ENCODE measurements at places on chromosomes 5 and 9.
A peak's percentile ranks its signal among the peaks of the same experiment; 100 is the strongest.

DNA sequence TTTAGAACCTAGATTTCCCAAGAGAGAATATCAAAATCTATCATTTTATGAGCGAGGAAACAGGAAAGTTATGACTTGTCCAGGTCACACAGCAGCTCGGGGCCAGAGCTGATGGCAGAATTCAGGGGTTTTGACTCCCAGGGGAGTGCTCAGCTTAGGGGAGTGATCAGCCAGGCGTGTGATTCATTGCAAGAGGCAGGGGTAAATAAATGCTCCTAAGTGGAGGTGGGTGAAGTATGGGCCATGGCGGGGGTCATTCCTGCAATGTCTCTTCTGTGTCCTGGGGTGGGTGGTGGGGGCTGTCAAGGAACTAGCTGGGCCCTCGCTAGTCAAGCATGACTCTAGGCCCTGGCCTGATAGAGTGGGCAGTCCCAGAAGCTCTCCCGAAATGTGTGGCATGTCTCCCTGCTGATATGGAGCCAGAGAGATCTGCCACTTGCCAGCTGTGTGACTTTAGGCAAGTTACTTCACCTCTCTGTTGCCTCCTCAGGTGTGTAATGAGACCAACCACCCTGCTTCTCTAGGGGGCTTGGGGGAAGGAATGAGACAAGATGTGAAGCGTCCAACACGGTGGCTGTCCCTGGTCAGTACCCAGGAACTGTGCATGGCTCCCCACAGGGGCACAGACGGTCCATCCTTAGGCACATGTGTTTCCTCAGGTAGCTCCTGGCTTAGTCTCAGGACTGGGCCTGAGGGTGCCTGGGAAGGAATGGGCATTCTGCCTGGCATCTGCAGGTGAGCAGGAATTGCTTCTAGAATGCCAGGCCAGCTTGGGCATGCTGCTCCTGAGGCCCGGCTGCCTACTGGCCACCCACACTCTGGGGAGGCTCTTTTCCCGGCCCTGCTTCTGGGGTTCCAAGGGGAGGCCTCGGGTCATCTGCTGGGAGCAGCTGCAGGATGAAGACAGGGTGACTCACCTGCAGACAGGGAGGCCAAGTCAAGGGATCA lies 36.5 kb upstream of the SH3PXD2B start:
- DNase-seq: no peak

DNA sequence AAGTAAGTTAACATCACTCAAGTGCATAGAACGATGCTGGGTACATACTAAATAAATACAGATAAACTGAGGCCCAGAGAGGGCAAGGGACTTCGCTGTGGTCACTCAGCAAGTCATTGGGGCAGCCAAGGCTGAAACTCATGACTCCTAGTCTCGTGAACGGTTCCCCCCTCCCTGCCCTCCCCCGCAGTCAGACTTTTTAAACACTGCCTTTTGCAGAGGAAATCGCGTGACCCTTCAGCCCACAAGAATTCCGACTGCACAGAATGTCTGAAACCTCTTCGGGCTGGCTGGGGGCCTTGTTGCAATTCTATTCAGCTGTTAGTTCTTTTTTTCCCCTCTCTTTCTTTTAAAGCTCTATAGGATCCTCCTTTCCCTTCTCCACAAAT lies 28.1 kb downstream of the NEK6 start:
- DNase-seq: peak; percentile 94

DNA sequence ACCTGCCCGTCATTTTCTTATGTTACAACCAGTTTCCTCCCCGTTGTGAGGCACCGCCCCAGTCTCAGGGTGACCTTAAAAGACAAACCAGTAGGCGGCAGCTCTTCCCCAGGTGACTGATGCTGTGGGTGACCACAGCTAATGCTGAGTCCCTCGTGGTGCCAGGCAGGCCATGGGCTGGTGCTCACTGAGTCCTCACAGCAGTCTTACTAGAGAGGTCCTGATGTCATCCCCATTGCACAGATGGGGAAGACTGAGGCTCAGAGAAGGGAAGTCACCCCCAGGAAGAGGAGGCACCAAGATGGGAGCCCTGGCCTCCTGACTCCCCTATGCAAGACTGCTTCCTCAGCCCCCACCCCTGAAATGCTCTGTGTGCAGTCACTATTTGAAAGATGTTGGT lies 978 bp downstream of the CFAP157 start:
- DNase-seq: peak; percentile 40

GRCh38 chr5:18091142-18091541 lies 456.9 kb downstream of the TAF11L14 start:
- no peak for DNase-seq

DNA sequence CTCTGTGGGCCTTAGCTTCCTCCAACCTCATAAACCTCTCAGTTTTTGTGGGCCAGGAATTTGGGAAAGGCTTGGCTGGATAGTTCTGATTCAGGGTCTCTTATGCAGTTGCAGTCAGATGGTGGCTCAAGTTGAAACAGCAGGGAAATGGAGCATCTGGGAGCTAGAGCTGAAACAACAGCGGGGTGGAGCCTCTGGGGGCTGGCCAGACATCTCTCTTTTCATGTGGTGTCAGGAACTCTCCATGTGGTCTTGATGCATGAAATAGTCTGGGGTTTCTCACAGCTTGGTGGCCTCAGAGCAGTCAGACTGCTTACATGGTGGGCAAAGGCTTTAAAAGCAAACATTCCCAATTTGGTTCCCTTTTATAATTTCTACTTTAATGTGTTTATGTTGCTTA lies 13.5 kb downstream of the ZNF346 start:
- peak; percentile 34 for DNase-seq

GRCh38 chr9:134871697-134872340 lies 8.8 kb upstream of the FCN2 start:
- no peak for DNase-seq

DNA sequence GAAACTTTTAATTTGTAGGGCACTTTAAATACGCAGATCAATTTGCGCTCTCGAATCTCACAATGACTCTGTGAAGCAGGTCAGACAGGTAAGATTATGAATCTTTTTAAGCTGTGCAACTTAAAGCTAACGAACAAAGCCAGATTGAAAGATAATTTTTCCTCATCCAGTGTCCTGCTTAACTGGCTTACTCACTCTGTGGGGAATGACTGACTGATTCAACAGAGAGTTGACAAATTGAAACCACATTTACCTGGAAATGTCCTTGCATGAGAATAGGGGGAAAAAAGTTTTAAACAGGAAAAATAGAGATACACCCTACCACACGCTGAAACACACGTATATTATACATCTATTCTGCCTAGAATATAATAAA lies 187.9 kb downstream of the MAN2A1 start:
- no peak for DNase-seq

All from GM12865 (cell line).